Urinary bladder (tissue), 4 donors: ENCODE measurements at places on chromosomes 6 and 20. TPM values are rescaled to one million over a fixed set of nuclear protein-coding genes. Genes with fewer than 3 reads are reported as not detected.
A peak's percentile ranks its signal among the peaks of the same experiment; 100 is the strongest.

The SPDEF gene
- 0.16 TPM for polyA plus RNA-seq

- DNase-seq, result no peak
These were observed 81.0 kb downstream of the SH3BGRL2 start for GRCh38 chr6:79712144-79712543.

GRCh38 chr6:140729521-140729920, 1355.1 kb upstream of the CITED2 start:
- DNase-seq, result no peak

GRCh38 chr6:156778454-156779205, 1.5 kb downstream of the ARID1B start:
- DNase-seq, result no peak

The JAG1 gene
- 36.9 TPM for polyA plus RNA-seq

The TP53TG5 gene
- polyA plus RNA-seq, result 0.96 TPM

GRCh38 chr6:9126878-9127560, 691.7 kb upstream of the SLC35B3 start:
- no peak for DNase-seq

The DCDC2 gene
- 0.23 TPM for polyA plus RNA-seq

DNA sequence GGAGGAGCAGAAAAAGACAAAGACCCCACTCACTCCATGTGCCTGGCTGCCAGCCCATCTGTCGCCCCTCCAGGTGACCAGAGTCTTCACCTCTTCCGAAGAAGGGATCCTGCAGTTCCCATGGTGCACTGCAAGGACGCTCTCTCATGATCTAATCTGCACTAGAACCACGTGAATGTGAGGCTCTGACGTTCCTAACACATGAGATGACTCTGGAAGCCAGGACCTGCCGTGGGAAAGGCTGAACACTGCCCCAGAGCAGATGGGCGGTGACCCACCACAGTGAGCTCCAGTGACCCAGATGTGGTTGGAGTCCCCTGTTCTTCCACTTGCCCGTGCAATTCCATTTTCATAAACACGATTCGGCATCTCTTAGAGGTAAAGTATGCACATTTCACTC, 39.6 kb upstream of the PDE10A start:
- DNase-seq, result no peak

The MYO6 gene
- 12.4 TPM for polyA plus RNA-seq

The MTRF1L gene
- 13.0 TPM for polyA plus RNA-seq

The HMGCLL1 gene
- 2.5 TPM for polyA plus RNA-seq

The STMND1 gene
- not detected for polyA plus RNA-seq

The RRAGD gene
- polyA plus RNA-seq, result 8.4 TPM

DNA sequence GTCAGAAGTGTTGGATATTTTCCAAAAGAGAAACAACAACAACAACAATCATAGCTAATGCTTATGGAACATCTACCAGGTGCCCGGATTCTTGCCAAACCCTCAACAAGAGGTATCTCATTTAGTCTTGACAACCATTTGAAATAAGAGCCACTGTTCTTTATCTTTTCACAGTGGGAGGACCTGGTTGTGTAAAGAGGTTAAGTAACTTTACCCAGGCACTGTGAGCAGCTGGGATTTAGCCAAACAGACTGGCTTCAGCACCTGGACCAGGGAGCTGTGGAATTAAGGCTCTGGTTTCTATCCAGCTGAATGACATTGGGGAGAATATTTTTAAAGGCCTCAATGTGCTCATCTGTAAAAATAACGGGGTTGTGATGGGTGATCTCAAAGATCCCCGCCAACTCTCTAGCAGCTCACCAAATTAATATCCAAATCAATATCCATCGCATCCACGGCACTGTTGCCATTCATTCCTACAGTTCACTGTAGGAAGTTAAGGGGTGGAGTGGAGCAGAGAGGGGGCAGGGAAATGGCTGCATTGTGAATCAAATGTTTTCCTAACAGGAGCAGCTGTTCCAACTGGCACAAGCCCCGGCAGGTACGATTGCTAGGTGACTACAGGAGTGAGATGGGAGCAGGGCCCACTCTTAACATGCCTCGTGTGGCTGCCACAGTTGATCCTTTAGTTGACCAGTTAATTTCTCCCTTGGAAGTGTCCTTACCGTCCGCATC, 61.8 kb downstream of the GCNT2 start:
- no peak for DNase-seq

The CHRNA4 gene
- polyA plus RNA-seq, result not detected

The LRP11 gene
- polyA plus RNA-seq, result 26.6 TPM

The BNIP5 gene
- not detected for polyA plus RNA-seq

The SIRPB1 gene
- polyA plus RNA-seq, result 0.38 TPM

DNA sequence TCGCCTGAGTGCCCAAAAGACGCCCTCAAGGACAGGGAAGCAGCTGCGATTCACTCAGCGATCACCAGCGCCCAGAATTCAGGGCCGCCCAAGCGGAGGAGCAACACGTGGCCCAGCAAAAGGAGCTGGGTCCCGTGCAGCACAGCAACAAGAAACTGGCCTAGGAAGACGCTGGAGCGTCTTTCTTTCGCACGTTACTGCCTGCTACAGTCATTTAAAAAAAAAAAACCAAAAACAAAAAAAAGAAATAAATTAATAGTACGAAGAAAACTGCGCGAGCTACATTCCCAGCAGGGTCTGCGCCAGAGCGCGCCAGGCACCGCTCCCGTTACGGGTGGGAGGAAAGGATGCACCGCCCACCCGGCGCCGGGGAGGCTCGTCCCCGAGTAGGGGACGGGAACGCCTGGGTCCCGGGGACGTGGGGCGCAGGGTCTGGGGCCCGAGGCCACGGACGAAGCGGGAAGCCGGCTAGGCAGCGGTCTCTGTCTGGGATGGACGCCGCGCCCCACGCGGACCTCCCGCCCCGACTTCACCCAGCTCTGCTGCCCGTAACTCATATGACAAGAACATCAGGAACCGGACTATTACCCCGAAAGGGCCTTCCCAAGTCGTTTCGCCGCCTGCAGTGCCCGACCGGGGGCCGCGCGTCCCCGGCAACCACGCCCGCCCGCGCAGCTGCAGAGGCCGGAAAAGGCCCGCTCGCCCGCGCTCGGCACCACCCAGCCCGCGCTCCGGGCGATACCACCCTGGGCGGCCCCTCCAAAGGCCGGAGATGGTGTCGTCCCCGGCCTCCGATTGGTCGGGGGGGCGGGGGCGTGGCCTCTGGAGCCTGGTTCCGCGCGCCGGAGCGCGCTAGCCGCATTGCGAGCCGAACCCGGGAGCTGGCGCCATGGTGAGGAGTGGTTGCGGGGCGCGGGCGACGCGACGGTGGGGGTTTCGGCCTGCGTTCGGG, at the start of gene NOP56:
TSS of gene NOP56 (plus strand) at position 861 of the 952 bp plus-strand sequence. CDS start at position 890, 29 bp downstream.
- peak; percentile 70 for DNase-seq

- no peak for DNase-seq
These were observed 2.4 kb downstream of the NUS1 start for GRCh38 chr6:117677553-117678141.

DNA sequence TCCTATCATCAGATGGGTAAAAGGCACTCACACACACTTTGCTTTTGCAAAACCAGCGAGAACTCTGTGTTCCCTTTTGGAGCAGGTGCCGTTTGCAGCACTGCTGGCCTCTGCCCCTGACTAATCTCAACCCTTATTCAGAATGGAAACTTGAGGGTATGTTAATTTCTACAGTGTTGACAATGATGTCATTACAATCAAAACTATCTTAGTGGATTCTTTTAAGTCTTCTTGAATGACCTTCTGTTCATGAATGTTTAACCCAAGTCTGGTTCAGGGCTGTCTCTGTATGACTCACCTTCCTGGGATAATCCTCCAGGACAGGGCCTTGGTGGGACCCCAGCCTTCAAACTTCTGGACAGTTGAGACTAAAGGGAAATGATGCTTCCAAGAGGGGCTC, 197.9 kb downstream of the CDH4 start:
- no peak for DNase-seq

DNA sequence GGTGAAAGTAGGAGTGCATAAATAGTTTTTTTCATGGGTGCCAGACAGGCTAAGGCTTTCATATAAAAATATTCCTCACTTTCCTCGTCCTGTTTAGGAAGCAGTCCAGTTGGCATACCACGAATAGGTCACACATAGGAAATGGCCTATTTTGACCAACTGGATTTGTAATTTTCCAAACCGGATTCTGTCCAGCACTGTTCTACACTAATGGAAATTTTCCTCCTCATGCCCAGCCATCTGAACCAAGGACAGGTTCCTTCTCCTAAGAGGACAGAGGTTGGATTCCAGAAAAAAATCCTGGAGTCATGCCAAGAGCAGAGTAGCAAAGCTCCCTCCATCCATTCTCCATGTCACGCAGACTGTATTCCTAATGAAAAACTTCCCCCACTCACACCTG, 43.1 kb downstream of the PANK2 start:
- no peak for DNase-seq

The ATP6V1G2 gene
- polyA plus RNA-seq, result 3.8 TPM

- DNase-seq, result no peak
These were observed 194.8 kb downstream of the SLC35F1 start for GRCh38 chr6:118101831-118102345.

GRCh38 chr6:47967843-47968242, 143.2 kb downstream of the PTCHD4 start:
- DNase-seq, result no peak

DNA sequence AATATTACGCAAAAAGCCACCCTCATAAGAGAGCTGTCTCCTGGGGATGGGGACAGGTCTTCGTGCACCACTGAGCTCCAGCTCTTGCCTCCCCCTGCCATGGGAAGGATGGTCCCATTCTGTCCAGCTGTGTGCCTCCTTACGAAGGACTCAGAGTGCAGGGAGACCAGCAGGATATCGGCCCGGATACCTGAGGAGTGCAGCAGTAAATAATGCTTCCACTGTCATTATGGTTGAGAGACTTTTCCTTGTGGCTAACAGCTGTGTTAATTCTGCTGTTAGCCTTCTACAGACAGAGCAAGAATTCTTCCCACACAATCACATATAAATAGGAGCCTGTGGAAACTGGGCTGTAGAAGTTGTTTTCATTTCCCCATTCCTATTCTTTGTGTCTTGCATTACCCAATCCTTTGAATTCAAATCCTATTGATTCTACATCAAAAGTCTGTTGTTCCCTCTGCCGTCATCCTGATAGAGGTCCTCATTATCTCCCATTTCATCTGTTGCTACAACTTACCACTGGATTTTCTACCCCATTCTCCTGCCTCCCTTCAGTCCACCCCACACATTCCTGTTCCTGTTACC, 364.6 kb upstream of the SOX4 start:
- DNase-seq, result no peak

DNA sequence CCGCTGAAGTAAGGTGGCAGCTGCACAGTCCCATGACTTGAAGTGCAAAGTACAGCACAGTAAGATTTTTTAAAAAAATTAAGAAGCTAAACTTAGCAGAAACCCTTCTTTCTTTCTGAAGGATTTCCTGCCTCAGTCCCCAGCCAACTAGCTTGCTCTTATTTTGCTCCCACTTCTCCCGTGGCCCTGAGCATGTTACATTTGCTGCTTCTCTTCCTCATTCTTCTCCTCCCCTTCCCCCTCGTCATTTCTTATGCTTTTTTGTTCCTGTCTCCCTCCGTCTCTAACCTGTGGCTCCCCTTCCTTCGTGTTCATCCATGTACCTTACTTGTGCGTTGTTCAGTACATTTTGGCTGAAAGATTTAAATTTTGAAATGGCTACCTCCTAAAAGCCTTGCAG, 123.0 kb downstream of the SASH1 start:
- no peak for DNase-seq

- no peak for DNase-seq
These were observed 214.0 kb upstream of the EXOC2 start for GRCh38 chr6:906920-907319.

DNA sequence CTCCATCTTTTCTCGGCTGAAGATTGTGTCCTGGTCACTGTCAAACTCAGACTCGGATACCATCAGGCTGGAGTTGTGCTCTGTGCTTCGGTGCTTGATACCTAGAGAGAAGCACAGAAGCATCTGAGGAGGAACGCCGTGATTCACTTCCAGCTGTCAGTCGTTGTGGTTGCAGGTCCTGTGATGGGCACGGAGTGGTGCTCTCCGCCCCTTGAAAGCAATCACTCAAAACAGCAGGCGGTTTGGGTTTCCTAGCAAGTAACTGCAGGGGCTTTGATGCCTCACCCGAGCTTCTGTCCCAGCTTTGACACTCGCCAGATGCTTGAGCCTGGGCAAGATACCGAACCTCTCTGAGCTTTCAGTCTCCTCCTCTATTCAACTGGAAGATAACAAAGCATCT, 52.5 kb downstream of the ALDH5A1 start:
- no peak for DNase-seq

The PTPRK gene
- polyA plus RNA-seq, result 26.7 TPM

GRCh38 chr6:35681298-35681697, 7.4 kb downstream of the FKBP5 start:
- DNase-seq, result no peak

The BMP7 gene
- 8.5 TPM for polyA plus RNA-seq

The KHDRBS2 gene
- 0.29 TPM for polyA plus RNA-seq

- DNase-seq, result no peak
These were observed 25.6 kb upstream of the SMOC2 start for GRCh38 chr6:168415098-168415992.

The MYB gene
- 0.18 TPM for polyA plus RNA-seq

The HAO1 gene
- polyA plus RNA-seq, result 0.10 TPM

GRCh38 chr20:50333812-50334211, 143.2 kb downstream of the CEBPB start:
- DNase-seq, result no peak

GRCh38 chr20:39691151-39691862, 729.2 kb downstream of the DHX35 start:
- DNase-seq, result no peak

- no peak for DNase-seq
These were observed 13.5 kb upstream of the MDFI start for GRCh38 chr6:41624621-41625380.

The COL9A3 gene
- 9.8 TPM for polyA plus RNA-seq

The NDUFAF5 gene
- polyA plus RNA-seq, result 19.3 TPM

DNA sequence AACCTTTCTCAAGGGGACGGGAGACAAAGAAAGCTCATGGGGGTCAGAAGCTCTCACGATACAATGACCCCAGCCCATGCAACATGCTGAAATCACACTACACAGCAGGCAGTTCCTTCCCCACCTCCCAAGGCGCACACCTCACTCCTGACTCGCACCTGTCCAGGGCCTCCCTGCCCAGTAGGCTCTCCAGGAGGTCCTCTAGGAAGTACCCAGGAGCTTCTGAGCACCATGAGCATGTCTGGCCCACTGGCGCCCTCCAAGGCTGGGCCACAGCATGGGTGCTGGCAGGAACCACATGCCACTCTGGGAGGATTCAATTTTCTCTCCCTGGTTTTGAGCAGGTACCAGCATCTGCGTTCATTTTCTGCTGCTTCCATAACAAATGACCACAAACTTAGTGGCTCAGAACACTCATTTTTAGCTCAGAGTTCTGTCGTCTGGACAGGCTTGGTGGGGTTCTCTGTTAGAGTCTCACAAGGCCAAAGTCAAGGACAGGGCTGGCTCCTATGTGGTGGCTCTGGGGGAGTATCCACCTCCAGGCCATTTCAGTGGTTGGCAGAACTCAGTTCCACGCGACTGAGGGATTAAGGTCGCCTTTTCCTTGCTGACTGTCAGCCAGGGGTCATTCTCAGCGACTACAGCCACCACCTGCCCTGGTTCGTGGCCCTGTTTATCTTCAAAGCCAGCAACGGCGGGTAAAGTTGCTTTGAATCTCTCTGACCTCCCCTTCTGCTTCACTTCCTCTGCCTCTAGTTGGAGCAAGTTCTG, 32.7 kb downstream of the ACSS1 start:
- no peak for DNase-seq
